ENCODE measurements at places on chromosomes 6 and 20. TPM values are rescaled to one million over a fixed set of nuclear protein-coding genes. Genes with fewer than 3 reads are reported as not detected.

The COX4I2 gene
- total RNA-seq, result not detected

The CGA gene
- total RNA-seq, result not detected

- no peak overlapping the region for H3K27ac ChIP-seq
- peaks cover 4% of the 10 kb centered on the region for H3K4me1 ChIP-seq
- no peak overlapping the region for H3K4me3 ChIP-seq
- H3K27me3 ChIP-seq, result no peaks in the 10 kb centered on the region
- DNase-seq, result no peak
Measured at GRCh38 chr6:20808924-20809323, 274.7 kb downstream of the CDKAL1 start.

The NRN1 gene
- total RNA-seq, result 5.2 TPM

The SEMG1 gene
- total RNA-seq, result not detected

- H3K4me3 ChIP-seq, result no peak overlapping the region
- H3K27ac ChIP-seq, result no peak overlapping the region
- DNase-seq, result no peak
- H3K4me1 ChIP-seq, result no peaks in the 10 kb centered on the region
- no peaks in the 10 kb centered on the region for H3K36me3 ChIP-seq
Measured at GRCh38 chr6:154388803-154389202, 32.2 kb upstream of the IPCEF1 start.

The FAM209B gene
- total RNA-seq, result 0.17 TPM

- no peak overlapping the region for H3K4me3 ChIP-seq
- no peak for DNase-seq
- H3K27ac ChIP-seq, result peak overlapping the region; percentile 75
- H3K27me3 ChIP-seq, result no peaks in the 10 kb centered on the region
- H3K36me3 ChIP-seq, result no peaks in the 10 kb centered on the region
- H3K4me1 ChIP-seq, result peaks cover 38% of the 10 kb centered on the region
Measured at GRCh38 chr6:142884214-142885035, 60.6 kb downstream of the HIVEP2 start.

GRCh38 chr6:46645265-46645664 lies 7.4 kb downstream of the CYP39A1 start:
- DNase-seq, result no peak
- H3K27ac ChIP-seq, result no peak overlapping the region
- no peaks in the 10 kb centered on the region for H3K4me1 ChIP-seq

The KCNQ2 gene
- 10.7 TPM for total RNA-seq

The ASIP gene
- not detected for total RNA-seq
